ACHN (cell line): ENCODE measurements at places on chromosomes 5 and 9.

- no peak for DNase-seq
These were observed 87.6 kb downstream of the MAP1B start for GRCh38 chr5:72194846-72195245.

GRCh38 chr5:42992088-42992879, 47.8 kb downstream of the ANXA2R start:
- no peak for DNase-seq

DNA sequence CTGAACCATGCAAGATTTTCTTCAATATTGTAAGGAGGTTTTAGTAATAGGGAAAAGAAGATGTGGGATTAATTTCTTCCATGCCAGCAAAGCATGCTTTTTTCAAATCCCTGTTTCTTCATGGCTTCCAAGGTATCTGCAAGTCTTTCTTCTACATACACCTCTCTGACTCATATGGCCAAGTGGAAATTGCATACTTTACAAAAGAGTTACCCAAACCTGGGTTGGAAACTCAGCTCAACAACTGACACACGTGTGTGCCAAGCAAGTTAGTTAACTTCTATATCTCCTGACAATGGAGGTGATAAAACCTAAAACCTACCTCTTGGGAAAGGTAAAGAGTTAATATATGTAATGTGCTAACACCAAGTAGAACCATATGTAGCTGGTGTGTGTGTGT, 28.5 kb upstream of the MAMDC2 start:
- DNase-seq = no peak

- DNase-seq = peak; percentile 43
These were observed 55.3 kb upstream of the IL17B start for GRCh38 chr5:149434162-149435014.

- DNase-seq = no peak
These were observed 115.1 kb downstream of the PCSK1 start for GRCh38 chr5:96317945-96318344.

- no peak for DNase-seq
These were observed 24.6 kb downstream of the TUT7 start for GRCh38 chr9:86329649-86330048.

GRCh38 chr5:55232985-55233928, at the start of gene CCNO:
Gene CCNO (minus strand): TSS chr5:55233608. CDS start chr5:55233523, 85 bp downstream.
- DNase-seq = peak; percentile 89

GRCh38 chr9:114047717-114048116, 30.4 kb downstream of the AMBP start:
- peak; percentile 11 for DNase-seq

GRCh38 chr5:128777052-128777451, 188.2 kb upstream of the SLC27A6 start:
- DNase-seq = no peak

GRCh38 chr5:64665243-64665642, 25.1 kb upstream of the SHISAL2B start:
- DNase-seq = no peak

DNA sequence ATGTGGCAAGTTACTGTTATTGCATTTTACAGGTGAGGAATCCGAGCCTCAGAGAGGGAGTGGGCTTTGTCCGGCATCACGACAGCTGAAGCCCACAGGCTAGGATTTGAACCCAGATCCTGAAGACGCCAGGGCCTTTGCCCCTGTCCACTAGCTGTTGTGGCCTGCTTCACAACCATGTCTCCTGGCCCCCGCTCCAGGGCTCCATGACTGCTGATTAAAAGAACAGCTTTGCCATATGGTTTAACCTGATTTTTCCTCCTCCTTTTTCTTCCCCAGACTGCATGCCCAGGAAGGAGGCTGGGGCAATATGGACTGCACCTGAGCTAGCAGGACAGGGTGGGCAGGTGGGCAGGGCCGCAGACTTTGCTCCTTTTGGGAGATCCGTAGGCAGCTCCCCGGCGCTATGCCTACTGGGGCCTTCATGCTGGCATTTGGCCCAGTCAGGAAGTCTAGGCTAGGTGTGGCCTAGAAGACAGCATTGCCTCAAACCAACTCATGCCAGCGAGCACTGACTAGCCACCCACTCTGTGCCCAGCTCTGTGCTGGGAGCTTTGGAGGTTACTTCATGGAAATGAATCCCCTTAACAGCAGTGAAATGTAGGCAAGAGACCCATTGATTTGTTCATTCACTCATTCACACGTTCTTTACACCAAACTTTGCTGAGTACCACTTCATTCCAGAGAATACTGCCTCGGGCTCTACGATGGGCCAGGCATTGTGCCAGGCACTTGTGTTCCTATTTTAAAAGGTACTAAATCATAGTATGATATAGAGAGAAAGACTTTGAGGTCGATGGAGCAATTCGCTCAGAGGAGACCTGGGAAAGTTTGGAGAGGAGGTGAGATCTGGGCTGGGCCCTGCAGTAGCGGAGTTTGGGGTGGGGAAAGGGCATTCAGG, 94.3 kb upstream of the CPEB4 start:
- DNase-seq = no peak

DNA sequence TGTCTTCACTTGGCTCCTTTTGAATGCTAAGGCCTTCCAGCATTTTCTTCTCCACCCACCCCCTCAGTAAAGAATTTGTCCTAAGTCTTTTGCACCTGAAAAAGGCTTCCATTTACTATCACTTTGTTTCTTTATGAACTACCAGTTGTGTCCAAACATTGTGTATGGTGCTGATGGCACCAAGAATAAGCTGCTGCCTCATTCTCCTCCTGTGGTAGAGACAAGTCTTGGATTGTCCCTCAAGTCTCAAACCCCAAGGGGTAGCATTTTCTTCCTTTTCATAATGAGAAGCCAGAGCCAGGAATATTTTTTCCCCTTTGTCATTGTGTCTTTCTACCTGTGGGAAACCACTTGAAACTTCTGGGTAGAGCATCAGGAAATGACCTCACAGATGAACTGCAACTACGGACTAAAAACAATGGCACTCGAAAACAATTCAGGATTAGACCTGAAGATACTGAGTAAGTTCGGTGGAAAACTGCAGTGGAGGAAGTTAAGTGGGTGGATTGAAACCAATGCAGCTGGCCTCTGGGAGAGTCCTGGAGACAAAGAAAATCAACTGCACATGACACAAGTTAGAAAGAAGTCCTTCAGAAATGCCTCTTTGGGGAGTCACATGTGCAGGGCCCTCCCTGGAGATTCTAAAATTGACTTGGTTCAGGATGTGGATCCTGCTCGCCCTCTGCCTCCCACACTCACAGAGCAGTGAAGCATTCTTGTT, 80.5 kb downstream of the SH3RF2 start:
- DNase-seq = no peak

- DNase-seq = no peak
These were observed 9.5 kb downstream of the ZNF367 start for GRCh38 chr9:96408409-96409280.

DNA sequence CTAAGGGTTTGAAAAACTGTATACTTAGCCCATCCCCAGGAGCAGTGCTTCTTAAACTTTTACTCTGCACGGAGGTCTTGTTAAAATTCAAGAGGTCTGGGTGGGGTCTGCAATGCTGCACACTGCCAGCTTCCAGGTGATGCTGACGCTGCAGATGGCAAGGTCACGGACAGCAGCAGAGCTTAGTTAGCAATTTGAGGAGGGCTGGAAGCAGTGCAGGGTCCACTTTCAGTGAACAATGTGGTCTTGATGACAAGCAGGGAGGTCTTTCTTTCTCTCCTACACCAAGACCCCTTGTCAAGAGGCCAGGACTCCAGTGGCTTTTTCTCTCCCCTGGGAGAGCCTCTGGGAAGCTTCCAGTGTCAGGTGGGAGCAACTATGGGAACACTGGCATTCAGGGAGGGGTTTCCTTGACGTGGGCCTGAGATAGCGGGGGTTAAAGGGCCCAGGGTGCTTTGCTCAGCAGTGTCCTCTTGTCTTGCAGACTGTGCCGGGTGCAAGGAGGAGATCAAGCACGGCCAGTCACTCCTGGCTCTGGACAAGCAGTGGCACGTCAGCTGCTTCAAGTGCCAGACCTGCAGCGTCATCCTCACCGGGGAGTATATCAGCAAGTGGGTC, 65.0 kb upstream of the AFAP1L1 start:
- DNase-seq = no peak

DNA sequence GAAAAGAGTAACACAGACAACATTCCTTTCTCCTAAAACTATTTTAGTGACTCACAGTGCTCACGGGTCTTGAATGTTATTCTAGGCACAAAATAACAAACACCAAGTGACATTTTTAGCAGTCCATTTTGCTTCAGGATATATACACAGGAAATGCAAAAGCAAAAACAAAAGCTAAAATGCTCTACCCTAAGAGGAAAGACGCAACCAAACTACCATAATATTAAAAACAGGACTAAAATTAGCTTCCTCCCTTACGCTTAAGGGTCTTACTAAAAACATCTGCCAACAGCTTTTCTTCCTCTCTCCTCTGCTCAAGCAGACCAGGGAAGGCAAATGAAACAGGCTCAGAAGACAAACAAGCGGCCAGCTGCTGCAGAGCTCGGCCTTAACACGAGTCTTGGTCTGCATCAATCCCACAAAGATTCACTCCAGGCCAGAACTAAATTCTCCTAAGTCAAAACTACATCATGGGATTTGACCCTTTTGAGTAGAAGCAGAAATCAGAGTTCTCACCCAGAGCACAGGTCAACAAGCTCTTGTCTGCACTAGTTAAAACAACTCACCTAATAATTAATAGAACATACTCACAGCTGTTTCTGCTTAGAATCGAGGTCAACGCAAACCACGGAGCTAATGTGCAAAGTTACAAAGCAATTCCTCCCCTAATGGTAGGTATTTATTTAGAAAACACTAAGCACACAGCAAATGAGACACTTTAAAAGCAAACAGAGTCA, 62.3 kb downstream of the RAPGEF1 start:
- DNase-seq = peak; percentile 39

DNA sequence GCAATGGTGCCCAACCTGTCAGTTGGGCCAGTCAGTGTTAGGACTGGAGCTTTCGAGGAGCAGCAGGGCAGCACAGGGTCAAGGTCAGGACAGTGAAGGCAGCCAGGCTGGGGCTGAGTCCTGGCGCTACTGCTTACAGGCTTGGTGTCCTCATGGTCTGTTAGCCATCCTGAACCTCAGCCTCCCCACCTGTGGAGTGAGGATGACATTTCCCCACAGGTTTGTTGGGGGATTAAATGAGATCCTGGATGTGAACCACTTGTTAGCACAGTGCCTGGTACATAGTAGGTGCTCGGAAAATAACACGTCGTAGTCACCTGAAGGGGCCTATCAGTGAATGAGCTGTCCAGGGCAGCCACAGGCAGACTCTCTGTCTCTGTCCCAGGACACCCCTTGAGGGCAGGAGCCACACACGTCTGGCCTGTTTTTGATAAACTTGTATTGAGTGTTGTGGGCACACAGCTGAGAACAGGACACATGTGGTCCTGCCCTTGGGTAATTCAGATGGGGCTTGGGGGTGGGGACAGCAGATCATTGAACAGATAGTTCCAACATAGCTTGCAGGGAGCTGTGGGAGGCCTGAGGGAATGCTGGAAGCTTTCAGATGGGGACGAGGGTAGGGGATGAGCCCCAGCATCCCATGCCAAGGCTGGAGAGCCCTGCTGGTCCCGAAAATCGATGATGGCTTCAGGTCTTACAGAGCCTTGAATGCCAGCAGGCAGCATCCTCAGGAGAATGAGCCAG, 69.3 kb downstream of the AMBP start:
- no peak for DNase-seq
